ENCODE measurements at places on chromosomes 6 and 20.
A peak's percentile ranks its signal among the peaks of the same experiment; 100 is the strongest.

- DNase-seq: no peak
These were observed 603.7 kb upstream of the PTCHD4 start for GRCh38 chr6:48714699-48715098.

DNA sequence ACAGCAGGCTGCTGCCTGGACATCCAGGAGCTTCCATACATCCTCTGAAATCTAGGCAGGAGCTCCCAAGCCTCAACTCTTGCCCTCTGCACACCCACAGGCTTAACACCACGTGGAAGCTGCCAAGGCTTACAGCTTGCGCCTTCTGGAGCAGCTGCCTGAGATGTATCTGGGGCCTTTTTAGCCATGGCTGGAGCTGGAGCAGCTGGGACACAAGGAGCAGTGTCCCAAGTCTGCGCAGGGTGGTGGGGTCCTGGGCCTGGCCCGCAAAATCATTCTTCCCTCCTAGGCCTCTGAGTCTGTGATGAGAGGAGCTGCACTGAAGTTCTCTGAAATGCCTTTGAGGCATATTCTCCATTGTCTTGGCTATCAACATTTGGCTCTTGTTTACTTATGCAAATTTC, 255.0 kb downstream of the DLL1 start:
- no peak for DNase-seq

GRCh38 chr6:144327081-144327480, 41.9 kb downstream of the UTRN start:
- DNase-seq: no peak

- no peak for DNase-seq
These were observed 6.1 kb downstream of the FOXF2 start for GRCh38 chr6:1395506-1395905.

GRCh38 chr6:169156108-169156792, 97.4 kb downstream of the THBS2 start:
- no peak for DNase-seq

- no peak for DNase-seq
These were observed 4.2 kb downstream of the OCSTAMP start for GRCh38 chr20:46546298-46546697.

- no peak for DNase-seq
These were observed 8.2 kb upstream of the QKI start for GRCh38 chr6:163406366-163406765.

GRCh38 chr6:129708496-129709195, 1.3 kb downstream of the ARHGAP18 start:
- no peak for DNase-seq

GRCh38 chr20:2693286-2694007, 867 bp downstream of the EBF4 start:
- peak; percentile 5 for DNase-seq

Data from NCI-H1092 (cell line).